ENCODE measurements at places on chromosomes 5 and 9. TPM values are rescaled to one million over a fixed set of nuclear protein-coding genes. Genes with fewer than 3 reads are reported as not detected.

TNC gene
- 46.8 TPM for total RNA-seq

PCDHGC4 gene
- 1.7 TPM for total RNA-seq

ITK gene
- total RNA-seq = under 0.01 TPM

PCDHGA7 gene
- total RNA-seq = 4.1 TPM

QRFP gene
- not detected for total RNA-seq

Data from smooth muscle cell of bladder (primary cell).